ENCODE measurements at places on chromosomes 5 and 9.

DNA sequence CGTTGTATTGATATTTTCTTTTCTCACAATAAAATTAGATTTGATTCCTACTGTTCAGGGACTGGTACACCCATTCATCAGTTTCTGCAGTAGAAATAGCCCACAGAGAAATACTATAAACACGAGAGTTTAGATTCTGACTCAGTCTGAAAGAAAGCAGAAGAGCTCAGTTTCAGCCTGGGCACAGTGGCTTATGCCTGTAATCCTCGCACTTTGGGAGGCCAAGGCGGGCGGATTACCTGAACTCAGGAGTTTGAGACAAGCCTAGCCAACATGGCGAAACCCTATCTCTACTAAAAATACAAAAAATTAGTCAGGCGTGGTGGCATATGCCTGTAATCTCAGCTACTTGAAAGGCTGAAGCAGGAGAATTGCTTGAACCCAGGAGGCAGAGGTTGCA lies 8.6 kb downstream of the ITK start:
- DNase-seq: no peak

- no peak for DNase-seq
Measured at GRCh38 chr5:153866176-153866575, 172.5 kb downstream of the FAM114A2 start.

GRCh38 chr5:13957032-13957645 lies 12.7 kb upstream of the DNAH5 start:
- no peak for DNase-seq

DNA sequence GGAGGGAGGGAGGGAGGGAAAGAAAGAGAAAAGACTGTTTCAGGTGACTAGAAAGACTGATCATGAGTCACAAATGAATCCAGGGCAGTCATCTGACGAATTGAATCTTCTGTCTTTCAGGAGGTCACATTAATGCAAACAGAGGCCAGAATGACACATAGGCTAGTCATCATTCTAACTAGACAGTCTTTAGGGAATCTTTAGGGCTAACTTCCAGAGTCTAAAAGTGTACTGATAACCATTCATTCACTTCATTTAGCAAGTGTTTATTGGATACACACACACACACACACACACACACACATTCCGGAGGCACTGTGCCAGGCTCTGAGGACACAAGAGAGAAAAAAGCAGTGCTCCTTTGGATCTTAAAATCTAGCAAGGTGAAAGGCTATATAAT lies 156.7 kb downstream of the EBF1 start:
- no peak for DNase-seq

- DNase-seq: no peak
Measured at GRCh38 chr5:80654054-80654390, 430 bp upstream of the MSH3 start.

- DNase-seq: no peak
Measured at GRCh38 chr9:137606005-137606621, 627 bp downstream of the ARRDC1 start.

GRCh38 chr9:33168941-33169544 lies 1.9 kb upstream of the B4GALT1 start:
- DNase-seq: no peak

- DNase-seq: no peak
Measured at GRCh38 chr5:133554279-133554678, 58.1 kb downstream of the FSTL4 start.

DNA sequence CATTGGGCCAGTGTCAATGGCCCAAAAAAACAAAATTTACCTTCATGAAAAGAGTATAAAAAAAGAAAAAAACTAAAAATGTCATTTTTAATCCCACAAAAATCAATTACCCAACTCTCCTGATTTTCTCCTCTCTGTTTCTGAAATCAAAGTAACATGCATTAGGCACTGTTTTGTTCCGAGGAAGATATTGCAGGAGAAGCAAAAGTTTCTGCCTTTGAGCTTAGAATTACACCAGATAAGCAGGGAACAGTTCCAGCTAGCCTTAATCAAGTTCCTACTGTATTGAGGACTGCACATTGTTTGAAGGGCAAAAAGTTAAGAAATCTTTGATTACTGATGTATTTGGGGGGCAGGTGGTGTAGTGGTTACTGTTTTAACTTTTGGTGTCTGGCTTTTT lies 1.1 kb upstream of the PRKAA1 start:
- DNase-seq: no peak

DNA sequence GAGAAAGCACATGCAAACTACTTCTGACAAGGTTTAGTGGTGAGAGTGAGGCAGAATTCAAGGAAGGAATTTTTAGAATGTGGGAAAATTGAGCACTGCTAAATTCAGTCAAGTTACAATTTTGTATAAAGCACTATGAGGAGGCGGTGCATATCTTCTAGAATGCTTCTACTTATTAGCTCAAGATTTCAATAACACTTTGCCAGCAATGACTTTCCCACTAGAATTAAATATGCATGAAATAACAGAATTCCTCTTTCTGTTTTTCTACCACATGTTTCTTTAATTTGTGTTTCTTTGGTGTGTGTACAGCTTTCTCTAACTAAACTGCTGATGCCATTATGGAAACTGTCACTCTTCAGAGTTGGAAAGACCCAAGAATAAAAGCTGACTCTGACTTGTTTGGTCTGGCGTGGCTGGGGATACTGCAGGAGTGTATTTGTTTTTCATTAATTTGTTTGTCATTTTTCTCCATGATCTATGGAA lies 163.5 kb downstream of the ARSB start:
- no peak for DNase-seq

DNA sequence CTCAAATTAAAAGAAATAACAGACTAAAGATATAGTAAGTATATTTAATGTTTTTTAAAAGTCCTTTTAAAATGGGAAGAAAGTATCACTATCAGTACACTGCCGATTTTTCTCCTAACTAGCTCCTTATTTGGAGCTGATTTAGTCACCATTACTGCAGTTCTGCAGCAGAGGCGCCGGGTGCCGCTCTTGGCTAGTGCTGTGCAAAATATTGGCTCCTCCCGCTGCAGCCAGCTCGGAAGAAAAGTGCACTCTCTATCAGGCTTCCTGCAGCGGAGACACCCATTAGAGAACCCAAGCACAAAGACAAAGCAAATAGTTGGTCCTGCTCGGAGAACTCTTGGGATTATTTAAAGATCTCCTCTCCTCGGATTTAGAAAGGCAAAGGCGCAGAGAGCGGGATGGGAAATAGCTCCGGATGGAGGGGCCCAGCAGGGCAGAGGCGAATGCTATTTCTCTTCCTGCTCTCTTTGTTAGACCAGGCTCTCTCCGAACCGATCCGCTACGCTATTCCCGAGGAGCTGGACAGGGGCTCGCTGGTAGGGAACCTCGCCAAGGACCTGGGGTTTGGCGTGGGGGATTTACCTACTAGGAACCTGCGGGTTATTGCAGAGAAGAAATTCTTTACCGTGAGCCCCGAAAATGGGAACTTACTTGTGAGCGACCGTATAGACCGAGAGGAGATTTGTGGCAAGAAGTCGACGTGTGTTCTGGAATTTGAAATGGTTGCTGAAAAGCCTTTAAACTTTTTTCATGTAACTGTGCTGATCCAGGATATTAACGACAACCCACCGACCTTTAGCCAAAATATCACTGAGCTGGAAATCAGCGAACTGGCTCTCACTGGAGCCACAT lies at the start of gene PCDHGB3:
TSS of gene PCDHGB3 (plus strand) at position 249 of the 855 bp plus-strand sequence. CDS start at position 402, 153 bp downstream.
- DNase-seq: no peak

- no peak for DNase-seq
Measured at GRCh38 chr9:32820322-32820721, 37.0 kb downstream of the TMEM215 start.

- DNase-seq: no peak
Measured at GRCh38 chr5:33877449-33877848, 14.3 kb downstream of the ADAMTS12 start.

DNA sequence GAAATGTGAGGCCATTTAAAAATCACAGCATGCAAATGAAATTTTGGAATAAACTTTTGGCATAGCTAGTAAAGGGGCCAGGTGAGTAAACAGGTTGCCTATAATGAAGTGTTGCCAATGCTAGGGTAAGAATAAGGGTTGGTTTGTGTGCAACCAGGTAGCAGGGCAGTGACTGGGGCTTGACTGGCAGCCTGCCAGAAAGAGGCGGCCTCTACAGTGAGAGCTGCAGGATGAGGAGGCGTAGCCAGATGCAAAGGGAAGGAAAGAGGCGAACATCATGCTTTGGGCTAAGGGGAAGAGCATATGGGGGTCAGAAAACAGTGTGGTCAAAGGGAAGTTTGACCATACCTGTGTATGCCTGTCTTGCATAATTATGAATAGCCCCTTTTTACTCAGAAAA lies 70.6 kb downstream of the MAST4 start:
- DNase-seq: no peak

DNA sequence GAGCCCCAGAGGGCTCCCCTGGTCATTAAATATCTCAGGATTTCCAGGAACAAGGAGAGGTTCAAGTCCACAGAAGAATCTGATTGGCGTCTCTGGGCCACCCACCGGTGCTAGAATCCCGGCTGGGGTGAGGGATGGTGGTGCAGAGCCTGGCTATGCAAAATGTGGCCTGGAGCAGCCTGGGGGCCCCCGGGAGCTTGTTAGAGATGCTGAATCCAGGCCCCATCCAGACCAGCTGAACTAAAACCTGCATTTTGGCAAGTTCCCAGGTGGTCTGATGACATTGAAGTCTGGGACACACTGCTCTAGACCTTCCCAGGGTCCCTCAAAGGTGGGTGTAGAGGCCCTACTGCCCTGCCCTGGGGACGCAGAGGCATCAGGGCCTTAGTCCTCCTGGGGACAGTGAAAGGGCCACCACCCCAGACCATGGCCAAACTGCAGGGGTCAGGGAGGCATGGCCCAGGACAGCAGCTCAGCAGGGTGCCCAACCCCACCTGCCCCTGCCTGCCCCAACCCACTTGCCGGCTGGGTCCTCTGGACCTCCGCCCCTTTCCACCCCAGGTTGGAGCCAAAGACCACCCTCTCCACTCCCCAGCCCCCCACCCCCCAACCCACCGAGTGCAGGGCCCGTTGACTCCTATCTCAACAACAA lies 34.7 kb downstream of the ADAMTS2 start:
- DNase-seq: no peak

DNA sequence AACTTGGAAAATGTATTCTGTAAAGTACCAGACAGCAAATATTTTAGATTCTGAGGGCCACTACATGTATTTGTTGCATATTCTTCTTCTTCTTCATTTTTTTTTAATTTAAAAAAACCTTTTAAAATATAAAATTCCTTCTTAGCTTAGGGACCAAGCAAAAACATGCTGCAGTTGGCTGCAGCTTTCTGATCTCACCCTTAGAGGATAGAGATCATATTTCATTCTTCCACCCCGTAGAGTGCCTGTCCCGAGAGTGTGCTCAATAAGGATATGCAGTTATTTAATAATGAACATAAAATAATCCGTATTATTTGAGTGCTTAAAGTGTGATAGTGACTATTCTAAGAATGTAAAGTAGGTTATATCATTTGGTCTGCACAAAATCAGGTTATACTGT lies 204.2 kb upstream of the CD180 start:
- DNase-seq: no peak

DNA sequence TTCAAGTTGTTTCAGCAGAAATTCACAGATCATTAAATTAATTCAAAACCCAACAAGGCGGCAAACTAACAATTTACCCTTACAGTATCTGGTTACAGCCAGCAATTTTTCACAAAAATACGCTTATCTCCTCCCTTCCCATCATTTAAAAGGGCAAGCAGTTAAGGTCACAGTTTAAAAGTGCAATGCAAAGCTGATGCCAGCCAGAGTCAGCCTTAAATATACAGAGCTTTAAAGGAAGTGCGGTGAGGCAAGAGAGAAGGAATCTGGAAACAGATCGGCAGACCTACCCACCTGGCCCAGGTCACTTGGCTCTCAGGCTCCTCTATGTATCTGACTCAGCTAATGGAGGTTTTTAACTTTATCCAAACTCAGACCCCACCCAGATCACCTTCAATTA lies 31.0 kb downstream of the EPB41L4A start:
- no peak for DNase-seq

DNA sequence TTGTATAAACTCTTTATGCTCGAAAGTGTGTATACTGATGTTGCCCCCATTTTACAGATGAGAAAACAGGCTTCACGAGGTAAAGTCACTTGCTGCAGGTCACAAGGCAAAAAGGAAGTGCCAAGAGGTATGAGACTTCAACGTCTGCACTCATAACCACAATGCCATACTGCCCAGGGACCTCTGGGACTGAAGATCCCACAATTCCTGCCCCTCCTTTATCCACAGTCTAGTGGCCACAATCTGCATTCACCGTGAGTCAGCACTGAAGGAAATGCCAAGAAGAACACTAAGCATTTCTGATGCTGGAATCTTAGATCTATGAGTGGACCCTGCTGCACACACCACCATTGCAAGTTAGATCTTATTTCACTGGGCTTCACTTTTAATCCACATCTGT lies 37.3 kb downstream of the MED27 start:
- no peak for DNase-seq

- no peak for DNase-seq
Measured at GRCh38 chr9:100111235-100111634, 12.2 kb downstream of the INVS start.

DNA sequence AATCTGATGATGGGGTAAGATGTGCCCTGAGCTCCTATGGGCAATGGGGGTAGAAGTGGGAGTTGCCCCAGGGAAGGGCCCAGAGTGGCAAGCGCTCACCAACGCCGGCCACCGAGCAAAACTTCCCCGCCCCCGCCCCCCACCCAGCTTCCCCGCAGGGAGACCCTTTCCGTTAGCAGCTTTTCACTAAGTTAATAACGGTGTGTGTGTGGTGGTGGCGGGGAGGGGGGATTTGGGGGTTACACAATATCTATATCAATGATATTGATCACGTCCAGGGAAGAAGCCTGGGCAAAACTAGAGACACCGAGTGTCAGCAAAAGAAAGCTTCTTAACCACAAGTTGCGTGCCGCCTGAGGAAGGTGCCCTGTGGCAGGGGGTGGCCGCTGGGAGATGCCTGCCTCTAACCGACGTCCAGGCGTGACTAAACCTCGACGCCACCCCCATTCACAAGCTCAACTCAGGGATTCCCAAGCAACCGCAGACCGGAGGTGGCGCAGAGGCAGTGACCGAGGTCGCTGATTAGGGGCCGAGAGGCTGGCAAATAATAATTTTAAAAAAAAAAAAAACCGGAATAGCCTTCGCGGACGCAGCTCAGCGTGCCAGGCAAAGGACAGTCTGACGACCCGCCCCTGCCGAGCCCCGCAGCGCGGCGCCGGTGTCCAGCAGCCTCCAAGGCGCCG lies 222.6 kb downstream of the MEF2C start:
- DNase-seq: no peak

DNA sequence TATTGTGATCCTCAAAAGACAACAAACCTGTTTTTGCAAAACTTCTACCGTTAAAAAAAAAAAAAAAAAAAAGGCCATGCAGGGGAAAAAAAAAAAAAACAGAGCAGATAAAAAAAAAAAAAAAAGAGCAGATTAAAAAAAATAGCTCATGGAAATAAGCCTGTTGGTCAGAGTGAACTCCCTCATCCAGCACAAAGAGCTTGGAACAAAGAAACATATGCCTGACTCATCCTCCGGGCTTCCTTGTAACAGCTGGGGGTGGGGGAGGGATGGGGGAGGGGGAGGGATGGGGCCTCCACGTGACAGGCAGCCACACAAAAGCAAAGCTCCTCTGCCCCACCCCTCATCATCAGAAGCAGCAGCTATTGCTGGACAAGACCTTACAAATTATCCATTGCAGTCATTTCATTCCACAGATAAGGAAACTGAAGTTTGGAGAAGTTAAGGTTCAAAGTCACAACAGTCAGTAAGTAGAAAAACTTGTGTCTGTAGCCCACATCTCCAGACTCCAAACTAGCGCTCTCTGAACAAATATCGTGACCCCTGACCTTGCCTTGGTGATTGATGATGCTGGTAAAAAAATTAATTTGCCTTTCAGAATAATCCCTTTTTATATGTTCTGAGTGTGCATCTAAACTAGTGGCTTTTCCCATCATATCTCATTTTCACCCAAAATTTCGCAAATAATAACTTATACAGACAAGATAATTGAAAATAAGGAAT lies 38.9 kb downstream of the SLC35D2 start:
- DNase-seq: no peak

Data from activated T-helper 1 cell treated with anti-CD3 and anti-CD28 coated beads, Interleukin-12 subunit alpha, Interleukin-12 subunit beta, Interleukin-2, Interleukin-4 antibody, amounts not matched to agents 30 ng/mL and 10 ng/mL and 1 ng/mL, durations not matched to agents 14 hours and 24 hours and 36 hours (primary cell).